ENCODE measurements at places on chromosomes 1 and 21. TPM values are rescaled to one million over a fixed set of nuclear protein-coding genes. Genes with fewer than 3 reads are reported as not detected.

Gene ATP6V1G3
- not detected for total RNA-seq

Gene LRRC7
- 0.07 TPM for total RNA-seq

Gene IGSF9
- 20.9 TPM for total RNA-seq

Gene PTPRC
- not detected for total RNA-seq

Gene PCP4L1
- 6.0 TPM for total RNA-seq

Gene CFHR3
- not detected for total RNA-seq

Gene ADAMTSL4
- 2.8 TPM for total RNA-seq

Gene RNU1-4
- total RNA-seq = under 0.01 TPM

Gene OR2T29
- total RNA-seq = not detected

Gene CCDC30
- 1.1 TPM for total RNA-seq

Gene LCE1D
- not detected for total RNA-seq

Gene TRIM63
- 0.07 TPM for total RNA-seq

Gene PRMT2
- total RNA-seq = 92.3 TPM

Gene DPT
- total RNA-seq = not detected

Gene RGS16
- 7.5 TPM for total RNA-seq

Gene KRTAP6-1
- not detected for total RNA-seq

Gene CD101
- 1.8 TPM for total RNA-seq

Gene YY1AP1
- total RNA-seq = 53.5 TPM

Data from nasal cavity respiratory epithelium epithelial cell of viscerocranial mucosa (primary cell).